Activated naive CD4-positive, alpha-beta T cell (primary cell): ENCODE measurements at places on chromosomes 4 and X.

- DNase-seq = no peak
Measured at GRCh38 chrX:136200466-136200865, 50.7 kb downstream of the MAP7D3 start.

- DNase-seq = no peak
Measured at GRCh38 chrX:31036895-31037294, 34.9 kb downstream of the FTHL17 start.

DNA sequence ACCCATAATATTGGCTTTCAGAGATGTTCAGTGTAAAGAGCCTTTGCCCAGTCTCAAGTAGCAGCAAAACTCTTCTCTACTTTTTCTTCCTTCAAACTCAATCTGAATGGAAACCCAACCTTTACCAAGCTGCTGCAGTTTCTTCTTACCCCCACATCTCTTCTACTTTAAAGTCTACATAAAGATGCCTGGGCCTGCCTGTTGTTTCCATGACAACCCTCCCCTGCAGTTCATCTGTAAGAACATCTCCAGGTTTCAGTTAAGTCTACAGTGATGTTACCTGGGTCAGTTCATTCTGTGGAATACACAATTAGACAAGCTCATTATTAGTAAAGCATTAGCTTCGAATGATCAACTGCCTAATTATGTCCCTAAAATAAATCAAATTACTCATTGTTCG is 81.4 kb downstream of the SPANXN3 start:
- no peak for DNase-seq

GRCh38 chr4:89249716-89250361 is 57.8 kb downstream of the GPRIN3 start:
- no peak for DNase-seq

- DNase-seq = no peak
Measured at GRCh38 chrX:34546366-34546765, 110.7 kb downstream of the TMEM47 start.
